PC-3 (cell line): ENCODE measurements at places on chromosomes 16 and 17.
A peak's percentile ranks its signal among the peaks of the same experiment; 100 is the strongest.

DNA sequence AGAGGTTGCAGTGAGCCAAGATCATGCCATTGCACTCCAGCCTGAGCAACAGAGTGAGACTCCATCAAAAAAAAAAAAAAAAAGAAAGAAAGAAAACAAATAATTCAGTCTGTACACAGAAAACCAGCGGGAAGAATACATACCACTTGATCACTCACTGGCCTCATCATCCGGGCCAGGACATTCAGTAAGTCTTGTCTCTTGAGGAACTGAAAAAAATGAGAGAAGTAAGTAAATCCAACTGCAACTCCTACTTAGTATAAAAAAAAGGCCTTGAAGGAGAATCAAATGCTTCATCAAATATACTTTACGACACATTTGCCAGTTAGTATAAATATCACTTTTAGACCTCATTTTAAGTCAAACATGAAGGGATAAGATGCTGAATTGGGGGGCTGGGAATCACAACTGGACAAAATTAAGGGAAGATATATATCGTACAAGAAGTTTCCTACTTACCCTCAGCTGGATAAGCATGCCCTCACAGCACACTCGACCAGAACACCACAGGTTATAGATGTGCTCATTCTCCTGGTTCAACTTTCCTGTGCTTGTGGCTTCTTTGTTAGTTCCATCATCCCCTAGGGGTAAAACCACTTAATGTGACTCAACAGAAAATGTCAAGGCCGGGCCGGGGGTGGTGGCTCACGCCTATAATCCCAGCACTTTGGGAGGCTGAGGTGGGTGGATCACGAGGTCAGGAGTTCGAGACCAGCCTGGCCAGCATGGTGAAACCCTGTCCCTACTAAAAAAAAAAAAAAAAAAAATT is 12.4 kb downstream of the CCDC47 start:
- no peak overlapping the region for H3K27ac ChIP-seq
- H3K4me1 ChIP-seq, result no peaks in the 10 kb centered on the region
- H3K27me3 ChIP-seq, result no peaks in the 10 kb centered on the region
- DNase-seq, result no peak

GRCh38 chr17:60579090-60579489 is 20.9 kb upstream of the PPM1D start:
- no peak overlapping the region for H3K4me3 ChIP-seq
- H3K27me3 ChIP-seq, result no peaks in the 10 kb centered on the region
- no peak for DNase-seq
- no peaks in the 10 kb centered on the region for H3K36me3 ChIP-seq
- 0 out of 2 replicates have a peak, but pooled peaks cover 3% of the 10 kb centered on the region for H3K4me1 ChIP-seq

- peaks cover 26% of the 10 kb centered on the region for H3K4me1 ChIP-seq
- peak; percentile 82 for DNase-seq
Observed at GRCh38 chr16:61890386-61890785, 145.9 kb downstream of the CDH8 start.

DNA sequence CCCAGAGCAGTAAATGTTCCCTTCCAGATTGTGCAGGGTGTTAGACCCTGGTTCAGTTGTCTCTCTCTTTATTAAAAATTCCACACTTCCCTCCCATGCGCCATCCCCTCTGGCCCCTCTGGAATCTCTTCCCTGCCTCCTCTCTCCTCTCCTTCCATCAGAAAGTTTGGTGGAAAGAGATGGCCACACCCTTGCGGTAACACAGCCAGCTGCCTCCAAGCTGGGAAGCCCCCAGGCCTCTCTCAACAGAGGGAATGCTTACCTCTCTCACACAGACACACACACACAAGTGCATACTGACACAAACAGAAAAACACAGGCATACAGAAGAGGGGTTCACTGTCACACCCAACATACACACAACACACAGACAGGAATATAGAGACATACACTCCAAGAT is 220.5 kb downstream of the C16orf78 start:
- H3K4me1 ChIP-seq, result no peaks in the 10 kb centered on the region
- H3K27me3 ChIP-seq, result peaks cover 34% of the 10 kb centered on the region; the same call in 1 of the 2 replicates
- H3K4me3 ChIP-seq, result no peak overlapping the region
- H3K36me3 ChIP-seq, result no peaks in the 10 kb centered on the region
- no peak for DNase-seq
- H3K27ac ChIP-seq, result no peak overlapping the region

- no peak for DNase-seq
- peaks cover 60% of the 10 kb centered on the region for H3K27me3 ChIP-seq
- no peak overlapping the region for H3K27ac ChIP-seq
- no peak overlapping the region for H3K4me3 ChIP-seq
Observed at GRCh38 chr17:77909236-77909635, 49.3 kb upstream of the TNRC6C start.
